ENCODE measurements at places on chromosomes 6 and 20.

GRCh38 chr20:34124469-34125249 is 12.6 kb upstream of the EIF2S2 start:
- DNase-seq = no peak

- no peak for DNase-seq
These were observed 21.2 kb upstream of the NOP56 start for GRCh38 chr20:2631228-2631627.

DNA sequence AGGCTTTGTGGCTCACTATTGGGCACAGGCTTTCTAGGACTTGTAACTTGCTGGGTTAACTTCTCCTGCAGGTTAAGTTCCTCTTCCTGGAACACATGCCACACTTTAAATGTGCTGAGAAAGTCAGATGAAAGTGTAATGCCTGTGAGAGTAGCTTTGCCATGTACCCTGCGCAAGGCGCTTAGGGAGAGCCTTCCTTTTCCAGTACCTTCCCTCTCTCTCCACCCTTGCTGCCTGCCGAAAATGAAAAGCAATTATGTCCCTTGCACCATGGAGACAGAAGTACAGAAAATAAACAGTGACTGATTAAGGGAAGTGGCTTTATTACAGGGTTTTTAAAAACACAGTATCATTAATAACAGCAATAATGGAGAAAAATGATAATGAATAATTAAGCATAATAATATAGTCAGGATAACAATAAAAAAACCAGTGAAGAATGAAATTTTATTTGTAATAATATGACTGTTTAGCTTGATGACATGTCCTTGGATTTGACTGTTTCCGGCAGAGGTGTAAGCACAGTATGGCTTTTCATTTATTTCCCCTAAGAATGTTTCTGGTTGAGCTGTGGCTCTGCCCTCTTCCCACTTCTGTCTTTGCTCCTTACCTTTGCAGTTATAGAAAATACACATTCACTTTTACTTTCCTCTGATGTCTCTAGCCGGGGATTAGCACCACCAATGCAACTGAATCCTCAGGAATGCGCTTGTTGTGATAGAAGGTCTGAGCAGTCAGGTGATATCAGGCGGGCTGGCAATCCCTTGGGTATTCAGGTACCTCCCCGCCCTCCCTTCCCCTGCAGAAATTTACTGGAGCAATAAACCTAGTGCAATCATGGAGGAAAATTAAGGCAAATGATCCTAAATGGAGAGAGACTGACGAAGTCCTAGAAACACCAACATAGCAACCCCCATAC is 472.3 kb upstream of the CITED2 start:
- peak; percentile 12 for DNase-seq

- no peak for DNase-seq
These were observed 43.9 kb downstream of the RBM38 start for GRCh38 chr20:57435105-57435497.

DNA sequence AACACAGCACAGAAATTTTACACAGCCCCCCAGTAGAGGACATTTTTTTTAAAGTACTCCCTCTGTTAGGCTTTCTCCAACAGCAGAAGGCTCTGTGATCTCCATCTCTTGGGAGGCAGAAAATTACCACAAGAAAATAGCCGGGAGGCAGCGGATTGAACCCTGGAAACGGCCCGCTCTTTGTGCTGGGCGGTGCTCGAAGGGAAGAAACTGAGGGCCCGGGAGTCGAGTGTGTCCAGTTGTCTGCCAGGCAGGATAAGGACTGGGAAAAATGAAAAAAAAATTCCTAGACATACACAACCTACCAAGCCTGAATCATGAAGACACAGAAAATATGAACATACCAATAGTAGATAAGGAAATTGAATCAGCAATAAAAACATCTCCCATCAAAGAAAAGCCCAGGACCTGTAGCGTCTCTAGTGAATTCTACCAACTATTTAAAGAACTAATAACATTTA is 31.5 kb downstream of the POM121L2 start:
- DNase-seq = no peak

GRCh38 chr6:20948556-20948955 is 414.3 kb downstream of the CDKAL1 start:
- no peak for DNase-seq

GRCh38 chr20:60078351-60079250 is 120.4 kb downstream of the CDH26 start:
- no peak for DNase-seq

- DNase-seq = no peak
These were observed 90.9 kb downstream of the PRND start for GRCh38 chr20:4812641-4813075.

DNA sequence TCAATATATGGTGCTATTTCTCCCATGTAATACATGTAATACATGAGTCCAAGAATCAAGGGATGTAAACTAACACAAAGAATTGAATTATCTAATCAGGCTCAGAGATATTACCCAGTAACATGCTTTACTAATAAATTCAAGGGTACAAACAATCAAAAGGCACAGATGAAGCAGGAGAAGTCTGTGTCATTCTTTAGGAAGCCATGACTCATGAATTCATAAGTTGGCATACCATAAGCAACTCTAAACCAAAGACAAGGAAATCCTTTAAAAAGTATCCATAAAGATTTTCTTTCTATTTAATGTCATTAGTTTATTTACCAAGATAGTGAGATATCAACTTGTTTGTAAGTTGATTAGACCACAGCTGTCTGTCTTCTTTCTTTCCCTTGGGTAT is 446.0 kb upstream of the IMPG1 start:
- DNase-seq = no peak

DNA sequence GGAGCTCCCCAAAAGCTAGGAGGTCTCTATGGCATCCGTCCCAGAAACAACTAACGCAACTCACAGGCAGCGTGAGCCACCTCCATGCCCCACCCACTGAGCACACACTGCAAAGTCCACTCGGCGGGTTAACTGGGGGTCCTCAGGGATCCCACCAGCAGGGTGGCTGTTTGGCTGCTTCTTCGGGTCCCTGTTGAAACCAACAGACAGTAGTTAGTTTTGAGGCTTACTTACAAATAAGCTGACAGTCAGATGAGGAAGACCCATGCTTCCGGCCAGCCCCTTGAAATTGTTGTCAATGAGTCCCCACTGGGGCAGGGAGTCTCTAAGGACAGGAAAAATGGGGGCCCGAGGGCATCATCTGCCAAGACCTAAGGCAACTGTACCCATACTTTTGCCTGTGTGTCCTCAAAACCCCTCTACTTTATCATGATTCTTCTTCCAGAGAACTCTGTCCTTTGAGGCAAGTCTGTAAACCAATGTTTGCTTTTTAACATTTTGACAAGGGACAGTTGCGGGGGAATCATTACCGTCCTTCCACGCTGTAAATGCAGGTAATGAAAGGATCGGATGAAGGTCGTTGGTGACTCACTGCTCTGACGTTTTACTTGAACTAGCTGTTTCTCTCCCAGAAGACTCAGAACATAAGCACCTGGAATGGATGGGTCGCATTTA is 2.2 kb upstream of the PCK1 start:
- DNase-seq = no peak

GRCh38 chr20:17395729-17396128 is 135.4 kb downstream of the BFSP1 start:
- no peak for DNase-seq

DNA sequence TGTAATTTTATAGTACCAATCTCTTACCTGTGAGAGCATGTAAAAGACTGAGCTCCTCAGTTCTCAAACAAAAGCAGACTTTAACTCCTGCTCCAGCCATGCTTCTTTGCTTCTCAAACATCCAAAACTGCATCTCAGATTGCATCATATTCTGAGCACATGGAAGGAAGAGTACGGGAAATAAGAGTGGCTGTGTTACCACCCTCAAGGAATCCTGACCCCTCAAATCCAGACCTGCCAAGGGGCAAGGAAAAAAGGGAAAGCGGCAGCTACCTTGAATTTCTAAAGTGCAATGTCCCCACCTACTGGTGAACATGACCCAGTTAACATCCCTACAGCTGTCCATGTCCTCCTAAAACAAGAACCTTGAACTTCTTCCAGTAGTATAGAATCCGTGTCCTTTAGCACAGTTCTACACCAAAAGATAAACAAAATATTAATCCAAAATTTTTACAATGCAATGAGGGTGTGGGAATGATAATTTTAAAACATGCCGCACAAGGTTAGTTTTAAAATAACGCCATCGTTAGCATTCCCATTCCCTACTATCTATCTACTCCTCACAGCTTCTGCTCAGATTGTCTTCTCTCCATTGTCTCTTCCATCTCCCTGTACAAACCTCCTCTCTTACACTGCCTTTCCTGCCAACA is 34.1 kb upstream of the HLA-DQB1 start:
- peak; percentile 64 for DNase-seq

GRCh38 chr20:61461461-61461860 is 209.4 kb downstream of the CDH4 start:
- no peak for DNase-seq

DNA sequence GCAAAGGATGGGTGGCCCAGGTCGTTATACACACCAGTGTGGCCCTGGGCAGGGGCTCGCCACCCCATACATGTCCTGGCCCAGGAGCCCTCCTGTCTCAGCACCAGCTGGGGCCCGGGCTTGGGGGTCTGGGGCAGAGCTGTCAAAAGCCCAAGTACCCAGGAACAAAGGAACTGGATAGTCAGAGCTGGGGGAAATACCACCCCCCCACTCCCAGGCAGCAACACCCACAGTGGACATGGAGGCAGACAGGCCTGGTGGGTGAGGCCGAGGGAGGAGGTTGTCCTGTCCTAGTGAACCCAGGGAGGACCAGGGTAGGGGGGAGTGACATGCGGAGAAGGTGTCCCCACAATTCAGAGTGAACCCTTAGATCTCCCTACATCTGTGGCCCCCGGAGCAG is 406.5 kb downstream of the CDH4 start:
- DNase-seq = no peak

GRCh38 chr20:25081065-25081729 is 744 bp downstream of the VSX1 start:
- peak; percentile 42 for DNase-seq

DNA sequence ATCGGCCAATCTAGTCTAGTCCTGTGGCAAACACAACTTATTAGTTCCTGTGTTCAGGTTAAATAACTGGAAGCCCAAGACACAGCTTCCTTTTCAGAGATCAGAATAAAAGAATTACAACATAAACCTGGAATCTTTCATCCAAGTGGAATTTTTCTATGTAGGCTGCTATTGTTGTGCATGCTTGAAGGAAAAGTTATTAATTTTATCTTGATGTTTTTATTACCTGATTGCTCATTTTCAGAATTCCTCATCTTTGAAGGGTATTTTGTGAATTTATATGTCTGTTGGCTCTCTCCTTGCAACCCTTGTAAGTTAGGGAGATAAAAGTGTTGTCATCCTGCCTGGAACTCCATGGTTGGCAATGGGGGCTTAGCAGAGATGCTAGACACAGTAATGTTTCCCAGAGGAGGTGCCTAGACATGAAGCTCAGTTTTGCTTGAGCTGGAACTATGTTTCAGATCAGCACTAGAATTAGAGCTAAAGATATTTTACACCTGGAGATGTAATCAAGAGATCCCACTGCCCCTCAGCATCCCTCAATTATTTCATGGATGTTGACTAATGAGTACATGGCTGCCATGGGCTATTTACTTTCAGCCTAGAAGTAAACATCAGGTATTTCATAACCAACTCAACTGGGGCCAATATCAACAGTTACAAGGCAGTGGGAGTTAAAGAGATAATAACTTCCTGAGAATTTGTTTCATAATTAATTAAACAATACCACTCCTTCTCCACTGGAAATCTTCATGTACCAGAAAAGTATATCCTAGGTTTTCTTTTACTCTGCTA is 367.0 kb upstream of the MARCKS start:
- no peak for DNase-seq

DNA sequence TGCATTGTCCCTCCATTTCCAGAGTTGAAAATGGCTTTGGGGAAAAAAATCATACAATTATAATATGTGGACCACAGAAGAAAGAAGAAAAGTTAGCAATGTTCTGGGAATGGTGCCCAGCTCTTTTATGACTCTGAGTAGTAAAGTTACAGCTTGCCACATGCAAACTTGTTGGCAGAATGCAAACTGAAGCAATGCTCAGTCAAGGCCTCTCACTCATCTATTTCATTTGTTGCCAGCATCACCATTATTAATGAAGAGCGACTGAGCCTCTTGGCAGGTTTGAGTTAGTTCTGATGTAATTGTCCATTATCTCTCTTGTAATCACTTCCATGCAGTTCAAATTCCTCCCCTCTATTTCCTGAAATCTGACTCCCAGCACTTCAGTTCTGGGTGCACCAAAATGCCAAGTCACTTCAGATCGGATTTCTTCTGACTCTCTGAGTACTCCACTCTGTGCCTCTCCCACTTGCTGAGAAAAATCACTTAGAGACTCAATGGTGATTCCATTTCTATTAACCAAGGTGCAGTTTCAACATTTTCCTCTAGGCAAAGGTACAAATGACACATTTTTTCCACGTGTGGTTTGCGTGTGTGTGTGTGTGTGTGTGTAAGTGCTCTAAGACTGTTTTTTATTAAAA is 154.4 kb upstream of the STMND1 start:
- no peak for DNase-seq

GRCh38 chr20:14892782-14893181 is 555.4 kb upstream of the FLRT3 start:
- DNase-seq = no peak

DNA sequence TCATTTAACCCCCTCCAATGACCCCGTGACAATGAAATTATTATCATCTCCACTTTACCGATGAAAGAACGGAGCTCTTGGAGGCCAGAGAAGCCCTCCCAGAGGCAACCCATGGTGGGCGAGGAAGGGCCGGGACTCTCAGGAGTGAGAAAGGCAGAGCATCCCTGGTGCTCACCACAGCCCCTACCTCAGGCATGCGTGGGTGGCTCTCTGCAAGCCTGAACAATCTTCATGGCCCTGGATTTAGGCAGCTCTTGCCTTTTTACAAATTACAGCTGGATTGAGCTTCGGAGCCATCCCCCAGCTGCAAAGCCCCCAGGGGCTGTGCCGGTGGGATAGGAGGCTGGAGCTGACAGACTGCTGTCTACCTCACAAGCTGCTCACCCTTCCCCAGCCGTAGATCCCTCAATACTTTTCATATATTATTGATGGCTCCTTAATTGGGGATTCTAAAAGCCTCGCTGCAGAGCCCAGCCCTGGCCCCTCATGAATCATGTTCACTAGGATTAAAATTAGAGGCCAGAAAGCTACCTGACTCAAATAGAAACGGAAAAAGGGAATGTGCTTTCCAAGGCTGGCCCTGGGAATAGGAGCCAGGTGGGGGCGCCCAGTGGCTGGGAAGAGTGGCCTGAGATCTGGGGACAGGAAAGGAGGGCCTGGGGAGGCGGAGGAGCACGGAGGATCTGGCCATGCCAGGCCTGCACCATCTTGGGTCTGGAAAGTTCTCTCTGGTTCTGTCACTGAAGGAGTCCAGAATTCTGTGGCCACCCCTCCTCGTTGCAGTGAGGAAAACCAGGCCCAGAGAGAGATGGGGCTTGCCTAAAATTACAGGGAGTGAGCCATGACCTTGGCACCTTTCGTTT is 29.1 kb downstream of the CPNE5 start:
- DNase-seq = no peak

GRCh38 chr6:118288355-118289124 is 259.6 kb upstream of the PLN start:
- no peak for DNase-seq

GRCh38 chr6:105810105-105810921 is 275.8 kb upstream of the PRDM1 start:
- peak; percentile 83 for DNase-seq

All from hematopoietic multipotent progenitor cell (in vitro differentiated cells).